ENCODE measurements at places on chromosomes 3 and 15. TPM values are rescaled to one million over a fixed set of nuclear protein-coding genes. Genes with fewer than 3 reads are reported as not detected.

The CKMT1A gene
- 215 TPM for total RNA-seq

The PLA2G4E gene
- 0.09 TPM for total RNA-seq

The TGM5 gene
- not detected for total RNA-seq

The LRRIQ4 gene
- total RNA-seq = not detected

DNA sequence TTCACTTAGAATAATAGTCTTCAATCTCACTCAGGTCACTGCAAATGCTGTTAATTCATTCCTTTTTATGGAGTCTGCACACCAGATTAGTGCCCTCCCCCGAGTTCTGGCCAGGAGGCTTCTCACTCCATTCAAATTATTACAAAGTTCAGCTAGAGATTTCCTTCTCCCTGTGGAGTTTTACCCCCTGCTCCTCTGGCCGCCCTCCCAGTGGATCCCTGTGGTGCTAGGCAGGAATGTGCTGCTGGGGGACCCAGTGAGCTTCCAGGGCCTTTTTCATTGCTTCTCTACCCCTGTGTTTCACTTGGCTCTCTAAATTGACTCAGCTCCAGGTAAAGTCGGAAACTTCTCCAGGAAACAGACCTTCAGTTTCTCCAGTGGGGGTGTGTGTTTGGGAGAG, 42.7 kb upstream of the CD200R1L start:
- no peak for DNase-seq

GRCh38 chr15:85757073-85757938, 37.4 kb downstream of the KLHL25 start:
- no peak for DNase-seq

DNA sequence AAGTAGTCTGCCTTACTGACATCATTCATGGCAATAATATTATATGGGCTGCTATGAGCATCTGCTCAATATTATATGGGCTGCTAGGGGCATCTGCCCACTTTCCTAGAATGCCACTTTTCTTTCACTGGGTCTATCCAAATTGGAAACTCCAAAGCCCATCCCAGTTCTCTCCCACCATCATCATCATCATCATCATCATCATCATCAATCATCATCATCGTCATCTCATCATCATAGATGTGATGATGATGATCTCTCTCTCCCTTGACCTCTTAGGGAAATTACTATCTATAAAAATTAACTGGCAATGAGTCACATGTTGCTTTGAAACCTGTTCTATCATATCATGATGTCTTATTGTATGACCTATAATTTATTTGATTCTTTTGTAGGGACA, 222.0 kb downstream of the TJP1 start:
- no peak for DNase-seq

- DNase-seq = no peak
Observed at GRCh38 chr3:190617185-190617584, 103.3 kb downstream of the IL1RAP start.

GRCh38 chr15:39488961-39489360, 91.9 kb upstream of the THBS1 start:
- DNase-seq = no peak

DNA sequence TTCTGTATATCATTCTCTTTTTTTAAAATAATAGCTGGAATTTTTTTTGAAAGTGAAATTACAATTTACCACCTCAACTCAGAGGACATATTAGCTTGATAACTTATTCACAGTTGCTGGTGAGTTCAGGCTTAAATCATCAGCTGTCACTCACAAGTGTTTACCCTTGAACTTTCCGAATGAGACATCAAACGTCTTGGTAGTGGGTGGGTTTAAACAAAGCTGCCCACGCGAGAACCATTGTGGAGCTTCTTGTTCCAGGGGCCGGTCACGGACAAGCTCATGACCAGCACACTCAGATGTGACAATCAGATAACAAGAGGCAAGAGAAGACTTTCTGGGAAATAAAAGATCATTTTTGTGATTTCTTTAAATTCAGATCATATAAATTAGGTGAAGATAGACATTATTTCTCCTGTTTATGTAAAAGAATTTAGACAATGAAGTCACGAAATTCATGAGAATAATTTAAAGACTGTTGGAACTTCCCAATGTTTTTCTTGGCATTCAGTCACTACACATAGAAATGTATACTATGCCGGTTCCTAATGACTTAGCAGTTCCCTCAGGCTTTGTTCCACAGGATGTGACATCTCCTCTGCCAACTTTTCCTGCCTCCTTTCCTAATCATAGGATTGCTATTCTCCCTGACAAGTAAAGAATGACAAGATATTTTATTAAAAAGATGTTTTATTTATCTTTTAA, 29.3 kb downstream of the BTD start:
- no peak for DNase-seq

DNA sequence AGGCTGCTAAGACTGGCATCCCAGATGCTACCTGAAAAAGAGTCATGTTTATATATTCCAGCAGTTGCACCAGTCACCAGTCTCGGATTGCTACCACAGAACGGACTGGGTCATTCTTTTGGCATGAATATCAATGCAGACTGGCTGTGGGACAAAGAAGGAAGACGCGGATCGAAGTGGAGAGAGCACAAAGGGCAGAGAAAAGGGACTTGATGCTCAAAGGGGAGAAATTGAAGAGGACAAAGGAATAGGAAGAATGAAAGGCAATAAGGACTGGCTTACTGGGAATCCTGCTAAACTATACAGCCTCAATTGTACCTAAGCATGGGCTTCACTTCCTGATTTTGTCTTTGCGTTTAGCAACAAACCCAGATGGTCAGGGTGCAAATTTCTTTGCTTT, 15.3 kb upstream of the DIS3L start:
- no peak for DNase-seq

DNA sequence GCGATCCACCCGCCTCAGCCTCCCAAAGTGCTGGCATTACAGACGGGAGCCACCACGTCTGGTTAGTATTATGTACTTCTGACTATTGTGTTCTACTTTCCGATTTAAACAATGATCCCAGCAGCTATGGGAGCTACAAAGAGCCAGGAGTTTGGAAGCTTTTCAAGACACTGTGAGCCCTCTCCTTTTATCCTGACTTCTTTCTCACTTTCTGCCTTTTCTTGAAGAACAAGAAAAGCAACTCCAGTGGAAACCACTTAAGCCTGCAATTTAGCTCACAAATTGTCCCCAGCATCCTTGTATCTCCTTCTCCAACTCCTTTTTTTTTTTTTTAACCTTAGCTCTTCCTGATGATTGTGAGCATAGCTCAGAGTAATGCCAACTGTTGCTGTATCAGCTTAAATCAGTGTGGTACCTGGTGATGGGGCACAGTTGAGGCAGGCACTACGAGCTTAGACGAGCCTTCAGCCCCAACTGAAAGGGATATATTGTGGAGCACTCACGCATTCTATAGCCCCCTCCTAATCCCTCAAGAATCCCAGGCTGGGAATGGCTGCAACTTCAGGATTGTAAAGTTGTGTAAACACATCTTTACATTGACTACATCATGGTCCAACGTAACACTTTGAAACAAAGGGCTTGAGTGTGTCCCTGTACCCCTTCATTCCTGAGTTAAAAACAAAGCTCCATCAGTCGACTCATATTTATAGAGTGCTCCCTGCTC, 677.0 kb downstream of the FHIT start:
- DNase-seq = no peak

DNA sequence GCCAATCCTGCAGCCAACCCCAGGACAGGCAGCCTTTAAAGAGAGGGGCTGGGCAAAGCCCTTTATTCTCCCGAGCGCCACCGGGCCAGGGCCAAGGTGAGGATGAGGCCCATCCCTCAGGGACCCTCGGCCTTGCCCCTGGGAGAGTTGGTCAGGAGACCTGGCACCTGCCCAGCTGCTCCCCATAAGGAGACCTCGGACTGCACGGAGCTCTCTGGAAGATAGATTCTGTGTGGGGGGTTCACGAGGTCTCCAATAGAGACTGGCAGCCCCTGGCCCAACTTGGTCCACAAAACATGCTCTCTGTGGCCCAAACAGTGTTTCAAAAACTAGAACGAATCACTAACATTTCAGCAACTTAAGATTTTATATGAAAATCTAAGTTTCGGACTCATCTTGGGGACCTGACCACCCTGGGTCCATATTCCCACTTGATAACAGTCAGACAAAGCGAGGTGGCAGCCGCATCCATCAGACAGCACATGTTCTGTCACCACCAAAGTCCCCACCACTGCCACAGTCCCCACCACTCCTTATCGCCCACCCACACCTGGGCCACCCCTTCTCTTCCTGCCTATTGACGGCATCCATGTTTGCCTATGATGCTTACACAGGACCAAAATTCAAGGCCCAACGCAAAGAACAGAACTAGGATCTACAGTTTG, 114.4 kb upstream of the RPL32 start:
- DNase-seq = no peak

DNA sequence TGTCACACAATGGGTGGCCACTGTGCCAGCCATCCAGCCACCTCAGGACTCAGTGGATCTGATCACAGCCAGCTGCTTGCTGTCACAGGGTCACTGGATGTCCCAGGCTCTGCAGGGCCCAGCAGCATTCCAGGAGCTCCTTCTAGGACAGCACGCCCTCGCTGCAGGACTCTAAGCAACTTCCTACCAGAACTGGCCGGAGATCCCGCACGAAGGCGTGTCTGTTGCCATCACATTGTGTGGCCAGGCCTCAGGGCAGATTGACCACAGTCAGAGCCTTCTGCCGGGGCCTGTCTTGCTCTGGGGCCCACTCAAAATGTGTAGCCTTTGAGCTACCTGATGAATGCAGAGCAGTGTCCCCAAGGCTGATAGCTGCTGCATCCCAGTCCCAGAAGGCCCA, 24.6 kb downstream of the DNAJB8 start:
- no peak for DNase-seq

- DNase-seq = no peak
Observed at GRCh38 chr15:95715906-95716656, 614.4 kb upstream of the NR2F2 start.

- DNase-seq = no peak
Observed at GRCh38 chr3:105284876-105285275, 81.8 kb upstream of the ALCAM start.

DNA sequence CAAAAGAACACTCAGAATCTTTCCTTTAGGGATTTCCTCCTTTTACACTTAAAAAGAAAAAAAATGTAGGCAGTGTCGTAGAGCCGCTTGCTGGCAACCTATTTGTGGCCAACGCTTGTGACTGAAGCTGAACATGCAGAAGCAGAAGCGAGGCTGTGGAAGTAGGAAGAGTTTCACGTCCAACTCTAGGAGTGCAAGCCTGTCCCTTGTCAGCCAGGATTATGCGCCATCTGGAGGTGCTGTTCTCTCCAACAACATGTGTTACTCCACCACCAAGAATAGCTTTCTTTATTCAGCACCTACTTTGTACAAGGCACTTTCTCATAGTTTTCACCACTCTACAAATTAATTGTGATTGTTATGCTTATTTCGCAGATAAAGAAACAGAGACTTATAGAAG, 223.2 kb upstream of the LMCD1 start:
- no peak for DNase-seq

DNA sequence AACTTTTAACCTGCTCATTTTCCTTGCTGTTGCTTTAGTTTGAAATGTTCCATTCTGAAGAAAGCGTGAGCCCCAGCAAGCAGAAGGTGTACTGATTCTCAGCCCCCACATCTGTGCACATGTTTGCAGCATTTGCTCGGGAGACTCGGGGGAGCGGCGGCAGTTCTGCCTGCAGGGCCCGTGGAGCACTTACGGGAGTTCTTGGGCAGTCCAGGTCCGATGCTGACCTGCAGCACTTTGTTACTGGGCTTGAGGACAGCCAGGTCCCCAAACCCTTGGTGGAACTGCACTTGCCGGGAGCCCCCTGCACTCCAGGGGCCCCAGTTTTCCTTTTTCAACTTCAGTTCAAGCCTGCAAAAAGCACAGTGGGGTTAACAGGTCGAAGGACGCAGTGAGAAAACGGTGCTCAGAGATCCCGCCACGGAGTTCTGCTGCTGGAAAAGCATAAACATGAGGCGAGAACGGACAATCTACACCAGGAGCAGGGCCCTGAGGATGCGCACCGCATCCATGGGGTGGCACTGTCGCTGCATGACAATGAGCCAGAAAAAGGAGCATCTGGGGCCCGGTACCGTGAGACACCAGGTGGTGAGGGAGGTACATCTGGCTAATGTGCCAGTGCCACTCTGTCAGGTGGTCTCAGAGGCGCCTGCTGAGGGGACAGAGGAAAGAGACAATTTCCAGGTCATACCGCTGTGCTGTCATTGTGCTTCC, 45.6 kb upstream of the LDHAL6B start:
- no peak for DNase-seq

- no peak for DNase-seq
Observed at GRCh38 chr3:24387493-24387892, 107.2 kb downstream of the THRB start.
